ENCODE measurements at places on chromosomes 7 and 10. TPM values are rescaled to one million over a fixed set of nuclear protein-coding genes. Genes with fewer than 3 reads are reported as not detected.

Gene RAMP3
- total RNA-seq: not detected

Gene ACTL6B
- total RNA-seq: not detected

- DNase-seq: no peak
These were observed 11.7 kb downstream of the SEMA3C start for GRCh38 chr7:80907141-80907601.

Gene MRC1
- 0.03 TPM for total RNA-seq

All from HT1080 (cell line).